ENCODE measurements at places on chromosomes 12 and 14.

- no peak for DNase-seq
Measured at GRCh38 chr14:100762901-100763300, 36.2 kb downstream of the DLK1 start.

DNA sequence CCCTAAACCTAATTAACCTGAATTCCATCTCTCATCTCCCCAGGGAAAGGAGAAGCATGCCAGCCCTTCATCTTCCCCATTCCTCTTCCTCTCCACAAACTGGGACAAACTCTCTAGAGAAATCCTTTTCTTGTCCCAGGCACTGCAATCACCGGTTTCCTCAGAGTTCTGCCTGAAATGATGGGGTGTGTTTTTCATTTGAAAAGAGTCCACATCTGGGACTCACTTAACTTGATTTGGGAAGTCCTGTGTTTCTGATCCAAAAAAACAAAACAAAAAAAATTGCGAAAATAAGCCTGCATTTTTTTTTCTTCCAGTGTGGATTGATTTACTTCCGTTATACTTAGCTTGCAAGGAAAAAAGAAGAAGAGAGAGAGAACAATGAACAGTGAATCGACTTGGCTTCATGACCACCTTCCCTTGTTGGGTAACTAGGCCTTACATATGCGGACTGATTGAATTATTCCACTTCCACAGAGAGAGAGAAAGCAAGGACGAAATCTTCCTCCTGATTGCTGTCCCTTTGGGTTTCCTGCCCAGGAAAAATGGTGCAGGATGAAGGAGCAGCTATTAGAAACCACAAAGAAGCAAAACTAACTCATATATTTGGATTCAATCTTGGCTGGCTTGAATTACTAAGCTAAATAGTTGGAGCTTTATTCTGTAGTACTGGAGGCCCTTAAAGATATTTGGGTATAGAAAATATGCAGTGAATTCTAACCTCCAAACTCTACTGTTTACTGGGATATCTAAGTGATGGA lies 506.2 kb upstream of the TBX3 start:
- no peak for DNase-seq

DNA sequence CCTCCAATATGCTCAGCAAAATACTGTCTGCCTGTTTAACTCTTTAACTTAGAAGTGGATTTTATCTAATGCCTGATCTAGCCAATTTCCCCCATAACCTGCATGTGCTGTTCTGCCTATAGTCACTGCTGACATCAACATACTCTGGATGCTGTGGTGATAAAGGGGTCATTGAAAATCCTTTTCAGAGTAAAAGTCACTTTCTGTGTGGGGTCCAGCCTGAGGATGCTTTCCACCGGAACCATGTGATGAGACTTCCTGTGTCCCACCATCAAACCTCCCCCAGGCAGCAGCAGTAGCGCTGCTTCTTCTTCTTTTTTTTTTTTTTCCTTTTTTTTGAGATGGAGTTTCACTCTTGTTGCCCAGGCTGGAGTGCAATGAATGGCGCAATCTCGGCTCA lies 607.0 kb downstream of the BCL11B start:
- no peak for DNase-seq

DNA sequence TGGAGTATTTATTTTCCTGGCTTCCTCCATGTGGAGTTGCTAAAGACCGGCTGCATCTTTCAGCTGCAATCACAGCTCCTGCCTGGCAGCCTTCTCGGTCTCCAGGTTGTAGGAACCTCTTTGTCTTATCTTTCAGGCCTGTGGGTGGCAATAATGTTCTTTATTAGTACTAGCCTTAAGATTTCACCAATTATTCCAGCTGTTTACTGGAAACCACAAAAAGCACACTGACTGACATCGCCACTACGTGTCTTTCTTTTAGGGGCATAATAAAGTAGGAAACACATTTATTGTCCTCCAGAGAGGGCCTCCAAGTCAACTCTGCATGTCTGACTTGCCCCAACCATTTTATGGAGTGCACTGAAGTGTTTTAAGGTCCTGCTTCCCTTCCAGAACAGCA lies 1116.5 kb upstream of the TMEM132C start:
- DNase-seq: no peak

GRCh38 chr14:96470331-96470730 lies 31.9 kb upstream of the PAPOLA start:
- DNase-seq: no peak

- DNase-seq: no peak
Measured at GRCh38 chr12:58877243-58877743, 43.0 kb downstream of the LRIG3 start.

Data from ELF-1 (cell line).